ENCODE measurements at places on chromosomes 6 and 20. TPM values are rescaled to one million over a fixed set of nuclear protein-coding genes. Genes with fewer than 3 reads are reported as not detected.

SLC44A4 gene
- total RNA-seq, result not detected

PSMB1 gene
- total RNA-seq, result 259 TPM

DCBLD1 gene
- 24.0 TPM for total RNA-seq

MCCD1 gene
- total RNA-seq, result not detected

C6orf52 gene
- total RNA-seq, result 2.1 TPM

ZC2HC1B gene
- total RNA-seq, result not detected

PRPH2 gene
- total RNA-seq, result not detected

CASS4 gene
- not detected for total RNA-seq

ABHD16A gene
- 19.4 TPM for total RNA-seq

FAM83C gene
- total RNA-seq, result 0.08 TPM

SDC4 gene
- total RNA-seq, result 148 TPM

PGC gene
- not detected for total RNA-seq

TENT5A gene
- 0.82 TPM for total RNA-seq

SPATA25 gene
- total RNA-seq, result 0.71 TPM

BFSP1 gene
- 4.0 TPM for total RNA-seq

CDSN gene
- not detected for total RNA-seq

HLA-G gene
- total RNA-seq, result not detected

CGA gene
- total RNA-seq, result 0.48 TPM

COL21A1 gene
- 0.76 TPM for total RNA-seq

F13A1 gene
- not detected for total RNA-seq

TBX18 gene
- total RNA-seq, result 16.0 TPM

GJA1 gene
- total RNA-seq, result 69.8 TPM

EHMT2 gene
- 27.2 TPM for total RNA-seq

SRSF12 gene
- total RNA-seq, result 2.4 TPM

PROCR gene
- total RNA-seq, result 153 TPM

PSORS1C2 gene
- total RNA-seq, result not detected

ITPA gene
- 137 TPM for total RNA-seq

ANKRD66 gene
- total RNA-seq, result not detected

TRMT6 gene
- 41.8 TPM for total RNA-seq

SIRPG gene
- not detected for total RNA-seq

TRERF1 gene
- total RNA-seq, result 4.9 TPM

BPI gene
- total RNA-seq, result not detected
